ENCODE measurements at places on chromosomes 1 and 21.

DNA sequence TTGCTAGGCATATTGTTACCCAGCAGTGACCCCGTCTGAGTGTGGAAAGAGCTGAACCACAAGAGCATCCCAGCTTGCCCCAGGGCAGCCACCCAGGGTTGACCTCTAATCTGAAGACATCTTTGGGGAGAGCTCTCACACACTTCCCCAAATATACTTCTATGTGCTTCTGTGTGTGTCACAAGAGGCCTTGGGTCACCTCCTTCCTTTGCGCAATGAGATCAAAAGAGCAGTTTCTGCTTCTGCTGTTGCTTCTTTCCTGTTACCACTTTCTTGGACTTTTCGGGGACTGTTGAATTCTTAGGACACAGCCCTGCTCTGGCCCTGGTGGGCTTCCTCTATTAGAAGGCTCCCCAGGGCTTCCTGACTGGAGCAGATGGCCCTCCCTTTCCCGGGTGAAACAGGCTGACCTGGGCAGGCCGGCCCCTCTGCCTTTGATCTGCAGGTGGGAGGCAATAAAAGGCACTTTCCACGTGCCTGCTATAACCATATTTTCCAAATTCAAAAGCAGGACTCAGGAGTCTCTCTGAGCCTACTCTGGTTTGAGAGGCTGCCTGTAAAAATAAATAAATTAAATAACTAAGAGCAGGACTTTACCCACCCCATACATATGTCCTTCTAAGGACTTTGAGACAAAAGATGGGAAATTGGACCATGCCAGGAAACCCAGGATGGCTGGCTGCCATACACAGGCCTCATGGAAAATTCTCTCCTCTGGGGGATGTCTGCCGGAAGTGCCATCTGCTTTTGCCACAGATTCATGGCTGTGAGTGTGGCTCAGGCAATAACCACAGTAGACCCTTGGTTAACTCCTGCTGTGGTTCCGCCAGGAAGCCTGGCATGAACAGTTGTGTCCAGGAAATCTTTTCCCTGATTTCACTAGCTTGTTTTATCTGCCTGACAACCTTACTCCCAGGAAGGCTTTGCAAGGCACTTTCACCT is 28.3 kb upstream of the RCSD1 start:
- no peak for DNase-seq

DNA sequence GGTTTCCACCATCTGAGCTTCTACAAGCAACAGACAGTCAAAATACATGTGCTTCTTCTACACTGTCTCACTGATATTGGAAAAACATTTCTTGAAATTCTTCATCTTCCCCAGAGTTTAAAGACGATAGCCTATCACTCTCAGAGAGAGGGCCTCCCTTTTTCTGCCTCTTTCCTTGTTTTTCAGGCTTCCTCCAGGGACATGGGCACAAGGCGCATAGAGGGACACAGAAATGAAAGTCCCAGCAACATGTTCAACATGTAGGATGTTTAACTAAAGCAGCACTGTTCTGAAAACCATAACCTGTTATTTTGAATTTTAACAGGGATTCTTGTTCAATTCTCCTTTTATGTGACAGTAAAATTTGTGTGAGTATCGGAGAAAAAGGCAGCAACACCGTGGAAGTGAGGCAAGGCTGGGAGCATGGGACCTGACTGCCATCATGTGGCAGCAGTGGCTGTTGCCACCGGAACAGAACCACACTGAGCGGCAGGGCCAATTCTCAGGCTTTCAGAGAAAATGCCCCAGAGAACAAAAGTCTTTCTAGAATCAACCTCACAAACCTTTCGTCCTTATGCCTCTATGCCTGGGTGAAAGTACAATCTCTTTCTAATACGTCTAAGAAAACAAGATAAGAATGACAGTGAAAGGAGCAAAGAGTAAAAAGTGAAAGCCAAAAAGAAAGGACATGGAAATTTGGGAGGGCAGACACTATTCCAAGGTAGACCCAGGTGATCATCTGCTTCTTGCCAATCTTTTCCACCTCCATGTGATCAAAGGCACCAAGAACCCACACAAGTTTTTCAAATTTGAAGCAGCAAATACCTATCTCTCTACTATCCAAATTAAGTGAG is 54.5 kb downstream of the PCNX2 start:
- no peak for DNase-seq

DNA sequence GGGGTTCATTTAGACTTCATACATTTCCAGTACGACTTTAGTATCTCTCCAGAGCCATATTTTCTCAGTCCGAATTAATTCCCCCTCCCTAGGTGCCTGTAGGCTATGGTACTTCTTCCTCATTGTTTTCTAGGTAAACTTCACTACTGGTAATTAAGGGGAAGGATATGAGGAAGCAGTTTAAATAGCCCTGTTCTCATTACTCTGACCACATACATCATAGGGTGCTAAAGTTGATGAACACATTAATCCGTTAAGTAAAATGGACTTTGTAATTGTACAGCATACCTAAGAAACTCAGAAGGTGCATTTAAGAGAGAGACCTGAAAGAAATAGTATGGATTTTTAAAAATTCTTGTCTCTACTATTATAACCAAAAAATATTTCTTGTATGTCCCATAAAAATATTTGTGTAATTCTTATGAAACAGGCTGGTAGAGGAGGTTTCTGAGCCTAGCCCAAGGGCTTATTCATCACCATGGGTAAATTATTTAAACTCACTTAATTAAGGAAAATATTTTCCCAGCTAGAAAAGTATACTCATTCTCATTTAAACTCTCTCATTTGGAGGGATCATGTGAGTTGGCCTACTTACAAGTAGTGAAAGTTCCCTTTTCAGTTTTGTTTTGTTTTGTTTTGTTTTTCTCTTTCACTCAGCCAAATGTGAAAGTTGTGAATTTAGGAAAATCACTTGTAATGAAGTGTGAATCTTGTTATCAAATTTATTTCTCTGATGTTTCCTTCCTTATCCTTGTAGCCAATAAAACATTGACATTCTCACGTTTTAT is 2.0 kb downstream of the PRMT6 start:
- DNase-seq = no peak

DNA sequence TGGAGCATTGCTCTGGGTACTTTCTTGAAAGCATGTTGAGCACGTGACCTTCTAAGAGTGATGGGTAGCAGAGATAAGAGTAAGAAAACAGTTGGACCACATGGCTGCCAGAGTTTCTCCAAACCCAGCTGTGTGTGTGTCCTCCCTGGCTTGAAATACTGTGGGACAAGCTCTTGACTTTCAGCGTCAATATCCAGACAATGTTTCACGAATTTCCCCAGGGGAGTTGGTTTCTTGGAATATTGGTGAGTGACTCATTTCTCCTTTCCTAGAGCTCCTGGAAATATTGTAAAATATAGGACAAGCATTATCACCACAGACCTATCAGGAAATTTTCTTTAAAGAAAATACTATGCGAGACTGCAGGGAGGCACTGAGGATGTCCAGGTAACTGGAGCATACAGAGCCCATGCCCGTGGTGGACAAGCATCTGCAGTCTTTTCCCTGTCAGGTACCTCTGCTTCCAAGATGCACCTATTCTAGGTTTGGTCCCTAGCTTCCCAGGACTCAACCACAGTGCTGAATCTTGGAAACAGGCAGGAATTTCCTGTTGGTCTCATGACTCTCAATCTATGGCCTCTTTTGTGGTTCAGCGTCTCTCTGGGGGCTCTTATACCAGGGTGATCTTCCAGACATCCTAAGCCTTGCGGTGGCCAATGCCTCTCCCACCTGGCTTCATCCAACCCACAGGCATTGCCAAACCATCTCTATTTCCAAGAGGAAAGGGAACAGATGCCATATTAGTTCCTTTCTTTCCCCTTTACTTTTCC is 67.4 kb downstream of the KCNJ6 start:
- no peak for DNase-seq

DNA sequence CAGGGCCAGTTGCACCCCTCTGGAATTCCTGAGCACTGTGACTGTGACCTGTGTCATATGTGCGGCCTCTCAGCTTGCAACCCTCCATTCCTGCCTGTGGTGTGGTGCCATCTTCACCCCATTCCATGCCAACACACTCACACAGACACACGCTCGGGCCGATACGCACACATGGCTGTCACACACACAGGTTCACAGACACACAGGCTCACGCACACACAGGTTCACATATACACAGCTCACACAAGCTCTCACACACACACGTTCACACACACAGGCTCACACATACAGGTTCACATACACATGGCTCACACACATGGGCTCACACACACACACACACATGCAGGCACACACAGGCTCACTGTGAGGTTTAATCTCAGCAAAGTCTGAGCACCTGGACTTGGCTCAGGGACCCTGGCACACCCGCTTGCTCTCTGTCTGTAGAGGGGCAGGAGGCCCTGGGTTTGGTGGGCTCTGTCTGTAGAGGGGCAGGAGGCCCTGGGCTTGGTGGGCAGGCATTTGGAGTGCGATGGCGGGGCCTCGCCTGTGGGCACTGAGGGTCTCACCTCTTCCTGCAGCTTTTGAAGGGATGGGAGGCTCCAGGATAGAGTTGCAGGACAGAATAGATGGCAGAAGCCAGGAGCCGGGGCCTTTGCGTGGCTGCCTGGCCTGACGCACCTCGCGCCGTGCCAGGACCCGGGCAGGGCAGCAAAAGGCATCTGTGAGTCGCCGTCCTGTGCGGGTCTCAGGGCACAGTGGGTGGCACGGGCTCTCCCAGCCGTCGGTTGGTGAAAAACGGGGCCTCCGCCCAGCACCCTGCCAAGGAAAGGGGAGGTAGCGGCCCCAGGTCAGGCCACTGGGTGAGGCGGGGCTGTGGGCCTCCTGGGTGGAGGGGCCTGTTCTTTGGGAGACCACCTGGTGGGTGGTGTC is 17.1 kb downstream of the COL18A1 start:
- no peak for DNase-seq

GRCh38 chr1:109338091-109338490 is 31.3 kb upstream of the MYBPHL start:
- DNase-seq = no peak

DNA sequence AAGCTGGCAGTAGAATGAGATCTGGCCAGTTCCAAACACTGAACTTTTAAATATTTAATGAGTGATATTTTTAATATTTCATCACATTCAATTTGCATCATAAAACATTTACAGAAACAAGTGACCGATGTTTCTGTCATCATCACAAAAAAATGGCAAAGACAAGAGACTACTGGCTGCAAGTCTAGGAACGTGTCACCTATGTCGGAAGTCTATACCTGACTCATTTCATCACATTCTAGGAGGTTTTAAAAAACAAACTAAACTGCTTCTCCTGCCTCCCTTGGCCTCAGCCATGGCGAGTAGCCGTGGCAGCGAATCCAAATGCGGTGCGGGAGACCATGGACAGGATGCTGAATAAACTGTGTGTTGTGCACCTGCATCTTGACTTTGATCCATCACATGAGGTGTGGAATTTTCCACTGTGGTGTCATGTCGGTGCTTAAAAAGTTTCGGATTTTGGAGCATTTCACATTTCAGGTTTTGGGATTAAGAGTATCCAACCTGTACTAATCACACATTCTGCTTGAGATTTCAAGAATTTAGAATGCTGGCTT is 43.1 kb downstream of the CLSTN1 start:
- no peak for DNase-seq

- DNase-seq = no peak
Measured at GRCh38 chr1:218480137-218480536, 135.0 kb downstream of the TGFB2 start.

DNA sequence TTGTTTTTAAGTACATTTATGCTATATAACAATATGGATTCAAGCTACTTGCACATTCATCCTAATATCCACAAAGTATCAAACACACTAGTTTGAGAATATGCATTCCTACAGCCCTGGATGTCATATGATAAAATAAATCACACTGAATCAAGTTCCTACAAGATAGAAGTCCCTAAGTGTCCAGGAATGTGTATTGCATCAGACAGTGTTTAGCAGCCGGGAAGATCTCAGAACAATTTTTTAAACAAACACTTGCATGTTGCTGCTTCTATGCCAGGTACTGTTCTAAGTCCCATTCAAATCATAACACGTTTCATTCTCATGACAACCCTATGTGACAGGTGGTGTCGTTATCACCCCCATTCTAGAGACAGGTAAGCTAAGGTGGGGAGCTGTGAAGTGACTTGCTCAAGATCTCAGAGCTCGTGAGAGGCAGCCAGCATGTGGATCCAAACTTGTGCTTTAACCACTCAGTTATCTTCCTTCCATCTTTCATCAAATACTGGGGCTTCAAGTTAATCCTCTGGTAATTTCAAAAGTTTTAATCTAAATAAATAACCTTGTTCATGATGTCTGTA is 68.3 kb upstream of the KIF26B start:
- no peak for DNase-seq

DNA sequence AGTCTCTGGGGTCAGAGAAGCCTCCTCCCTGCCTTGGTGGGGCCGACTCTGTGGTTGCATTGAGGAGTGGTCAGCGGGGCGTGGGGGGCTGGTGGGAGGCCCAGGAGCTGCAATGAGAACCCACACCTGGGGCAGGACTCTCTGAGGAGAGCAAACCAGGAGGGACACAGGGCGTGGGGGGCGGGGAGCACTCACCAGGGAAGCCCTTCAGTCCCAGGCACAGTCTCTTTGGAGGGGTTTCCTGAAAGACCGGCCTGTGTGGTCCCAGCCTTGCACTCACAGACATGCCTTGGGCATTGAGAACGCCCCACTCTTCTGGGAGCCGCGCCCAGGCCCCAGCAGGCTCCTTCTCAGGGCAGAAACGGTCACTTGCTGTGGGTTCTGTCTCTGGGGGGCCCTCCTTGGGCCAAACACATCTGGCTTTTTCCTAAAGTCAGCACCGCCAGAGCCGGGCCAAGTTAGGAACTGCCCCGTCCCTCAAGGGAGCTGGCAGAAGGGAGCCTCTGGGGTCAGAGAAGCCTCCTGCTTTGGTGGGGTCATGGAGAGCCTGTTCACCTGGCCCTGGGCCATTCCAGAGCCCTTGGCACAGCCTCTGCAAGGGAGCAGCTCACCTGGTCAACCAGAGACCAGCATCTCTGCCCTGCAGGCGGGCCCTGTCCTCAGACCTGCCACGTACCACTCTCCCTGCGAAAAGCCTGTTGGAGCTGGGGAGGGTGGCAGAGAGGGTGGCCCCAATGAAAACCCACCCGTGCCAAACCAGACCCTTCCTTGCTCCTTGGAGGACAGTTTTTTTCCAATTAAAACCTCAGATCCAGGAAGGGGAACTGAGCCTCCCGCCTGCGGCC is 59.9 kb upstream of the TTC34 start:
- no peak for DNase-seq

GRCh38 chr1:14184454-14184853 is 414.0 kb upstream of the KAZN start:
- no peak for DNase-seq

DNA sequence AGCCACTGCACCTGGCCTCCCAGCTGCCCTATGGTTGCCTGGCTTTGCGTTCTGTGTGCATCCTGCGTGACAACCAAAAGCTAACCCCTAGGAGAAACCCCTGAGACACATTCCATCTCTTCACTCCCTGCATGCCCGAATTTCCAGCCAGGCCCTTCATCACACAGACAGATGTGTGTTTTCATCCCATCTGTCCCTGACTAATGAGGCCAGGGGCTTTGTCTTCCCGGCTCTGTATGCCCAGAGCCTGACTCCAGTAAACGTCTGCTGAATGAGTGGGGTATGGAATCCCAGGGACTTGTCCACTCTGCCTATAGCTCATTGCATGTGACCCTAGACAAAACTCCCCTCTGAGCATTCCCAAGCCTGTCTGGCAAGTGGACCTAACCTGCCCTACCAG is 9.6 kb downstream of the ESPN start:
- DNase-seq = no peak

- no peak for DNase-seq
Measured at GRCh38 chr1:223334156-223334555, 29.8 kb downstream of the SUSD4 start.

All from AG09319 (cell line).